ENCODE measurements at places on chromosomes 3 and 15.

- DNase-seq: no peak
These were observed 2.4 kb downstream of the MB21D2 start for GRCh38 chr3:192915304-192915703.

- DNase-seq: no peak
These were observed 204.6 kb upstream of the AZI2 start for GRCh38 chr3:28553175-28553574.

DNA sequence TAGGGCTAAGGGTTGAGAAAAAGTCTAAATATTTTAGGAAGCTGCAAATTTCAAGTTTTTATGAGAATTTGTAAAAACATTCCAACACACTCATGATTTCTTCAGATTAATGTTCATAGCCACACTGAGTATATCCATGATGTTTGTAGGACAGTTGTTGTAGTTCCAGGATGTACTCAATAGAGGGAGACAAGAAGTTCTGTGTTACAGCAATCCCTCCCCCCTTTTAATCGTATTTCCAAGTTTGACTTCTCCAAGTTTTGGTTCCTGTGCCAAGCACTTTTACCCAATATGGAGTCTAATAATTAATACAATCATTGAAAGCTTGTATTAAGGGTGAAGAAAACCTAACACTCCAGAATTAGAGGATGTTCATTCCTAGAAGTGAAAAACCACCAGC is 143.4 kb downstream of the FEZF2 start:
- no peak for DNase-seq

GRCh38 chr3:128190501-128190900 is 37.2 kb downstream of the EEFSEC start:
- no peak for DNase-seq

- peak; percentile 48 for DNase-seq
These were observed 23.5 kb downstream of the B3GALNT1 start for GRCh38 chr3:161081633-161082032.

DNA sequence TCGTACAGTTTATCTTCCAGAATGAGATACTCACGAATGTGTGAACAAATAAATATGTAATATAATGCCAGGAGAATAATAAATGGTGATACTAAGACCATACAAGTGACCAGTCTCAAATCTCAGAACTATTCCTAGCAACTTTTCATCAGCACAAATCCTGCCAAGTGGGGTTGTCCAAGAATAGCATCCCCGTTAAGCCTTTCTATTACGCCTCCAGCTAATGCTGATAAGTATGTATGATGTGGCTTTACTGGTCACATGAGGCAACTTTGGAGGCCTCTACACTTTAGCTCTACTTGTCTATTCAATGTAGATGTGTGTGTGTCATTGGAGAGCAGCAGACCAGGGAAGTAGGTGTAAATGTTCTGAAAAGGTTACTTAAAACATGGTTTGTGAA is 129.5 kb downstream of the KCNMB2 start:
- no peak for DNase-seq

- no peak for DNase-seq
These were observed 56.9 kb downstream of the ARRDC4 start for GRCh38 chr15:98017150-98017964.

DNA sequence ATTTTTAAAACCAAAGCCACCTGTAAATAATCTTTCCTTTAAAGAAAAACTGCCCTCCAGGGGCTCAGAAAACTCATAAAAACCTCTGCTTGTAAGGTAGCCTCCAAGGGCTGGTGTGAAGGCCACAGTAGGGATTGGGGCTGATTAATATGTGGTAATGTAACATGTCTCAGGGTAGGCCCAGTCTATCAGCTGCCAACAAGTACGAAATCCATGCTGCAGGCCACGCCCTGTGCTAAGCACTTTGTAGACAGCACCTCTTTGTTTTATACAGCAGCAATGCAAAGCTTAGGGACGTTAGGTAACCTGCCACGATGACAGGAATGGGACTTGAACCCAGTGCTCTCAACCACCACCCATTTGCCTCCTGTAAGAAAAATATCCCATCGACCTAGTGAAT is 65.6 kb upstream of the PRICKLE2 start:
- no peak for DNase-seq

DNA sequence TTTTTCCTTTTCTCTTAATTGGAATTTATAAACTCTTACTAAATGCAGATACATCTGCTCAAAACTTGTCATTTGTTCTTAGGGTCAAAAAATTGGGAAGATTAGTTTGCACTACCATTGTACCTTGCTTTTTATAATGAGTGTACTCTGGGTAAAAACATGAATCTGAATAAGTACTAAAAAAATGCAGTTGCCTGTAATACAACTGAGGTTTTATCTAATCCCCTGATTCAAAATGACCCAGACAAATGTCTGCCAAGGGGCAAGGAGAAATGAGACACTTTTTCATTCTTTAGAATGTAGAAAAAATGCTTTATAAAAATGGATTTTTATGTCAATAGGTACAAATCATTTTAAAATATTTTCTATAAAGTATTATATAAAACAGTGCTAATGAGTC is 42.4 kb downstream of the RASA2 start:
- DNase-seq: no peak

DNA sequence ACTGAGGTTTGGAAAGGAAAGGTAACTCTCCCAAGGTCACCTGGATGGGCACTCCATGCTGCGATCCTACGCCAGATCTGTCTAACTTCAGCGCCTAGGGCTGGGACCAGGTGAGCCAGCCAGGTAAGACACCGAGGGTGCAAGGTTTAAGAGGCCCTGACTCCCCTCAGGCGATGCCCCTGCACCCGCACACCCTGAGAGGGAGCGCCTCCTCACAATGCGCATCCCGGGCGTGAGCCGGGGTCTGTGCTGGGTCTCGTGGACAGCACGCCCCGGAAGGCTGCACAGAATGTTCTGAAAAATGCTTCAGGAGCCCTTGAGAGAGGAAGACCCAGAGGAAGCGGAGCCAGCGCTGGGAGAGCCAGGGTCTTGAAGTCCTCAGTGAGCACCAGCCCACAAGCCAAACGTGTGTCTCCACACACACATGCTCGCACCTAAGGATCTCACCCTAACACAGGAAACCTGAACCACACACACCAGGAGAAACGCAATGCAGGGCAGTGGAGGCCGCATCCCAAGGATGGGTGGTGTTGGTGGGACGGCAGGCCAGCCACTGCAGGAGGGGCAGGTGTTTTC is 142.0 kb downstream of the ADAMTS17 start:
- no peak for DNase-seq

DNA sequence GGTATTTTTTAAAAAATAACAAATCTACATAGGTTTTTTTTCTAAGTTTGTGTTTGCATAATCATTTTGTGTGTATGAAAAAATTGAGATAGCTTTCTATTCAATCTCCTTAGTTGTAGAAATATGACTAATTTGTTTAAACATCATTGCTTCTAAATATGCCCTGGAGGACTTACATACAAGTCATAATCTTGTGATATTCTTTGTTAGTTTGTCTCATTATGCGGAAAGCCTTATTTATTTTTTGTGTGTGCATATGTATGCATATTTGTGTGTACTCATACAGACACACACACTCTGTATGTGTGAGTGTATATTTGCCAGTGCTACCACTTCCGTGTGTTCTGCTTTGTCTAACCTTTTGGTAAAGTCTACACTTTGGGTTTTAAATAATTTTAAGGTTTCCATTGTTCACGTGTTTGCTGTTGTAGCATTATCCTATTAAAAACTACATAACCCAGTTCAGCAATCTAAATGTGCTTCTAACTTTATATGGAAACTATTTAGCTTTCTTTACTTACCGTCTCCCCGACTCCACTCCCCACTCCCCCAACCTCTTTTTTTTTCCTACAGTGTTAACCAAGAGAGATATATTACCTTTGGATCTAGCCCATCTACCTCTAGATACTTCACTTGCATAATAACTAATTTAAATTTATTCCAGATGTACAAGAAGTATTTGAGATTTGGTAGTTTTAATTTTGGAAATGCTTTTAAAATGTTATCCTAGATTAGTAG is 111.7 kb downstream of the FNDC3B start:
- no peak for DNase-seq
